SJSA1 (cell line): ENCODE measurements at places on chromosomes 5 and 9.

- DNase-seq = no peak
These were observed 57.5 kb downstream of the DAB2IP start for GRCh38 chr9:121708768-121709488.

GRCh38 chr5:63128018-63128417, 549.4 kb downstream of the LRRC70 start:
- no peak for DNase-seq

DNA sequence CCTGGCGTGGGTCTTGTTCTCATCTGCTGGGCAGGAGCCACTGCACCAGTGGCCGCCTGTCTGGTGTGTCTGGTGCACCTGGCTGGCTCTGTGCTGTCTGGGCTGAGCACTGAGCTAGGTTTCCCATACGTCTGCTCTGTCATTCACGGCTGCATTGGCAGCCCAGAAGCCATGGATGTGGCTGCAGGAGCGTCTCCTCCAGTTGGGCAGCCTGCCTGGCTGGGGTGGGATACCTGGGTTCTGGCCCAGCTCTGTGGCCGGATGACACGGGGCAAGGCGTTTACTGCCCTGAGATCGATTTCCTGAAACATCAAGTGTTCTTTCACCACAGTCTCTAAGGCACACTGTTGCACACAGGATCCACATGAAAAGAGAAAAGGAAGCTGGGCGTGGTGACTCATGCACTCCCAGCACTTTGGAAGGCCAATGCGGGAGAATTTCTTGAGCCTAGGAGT, 25.5 kb upstream of the SLC25A51 start:
- no peak for DNase-seq

DNA sequence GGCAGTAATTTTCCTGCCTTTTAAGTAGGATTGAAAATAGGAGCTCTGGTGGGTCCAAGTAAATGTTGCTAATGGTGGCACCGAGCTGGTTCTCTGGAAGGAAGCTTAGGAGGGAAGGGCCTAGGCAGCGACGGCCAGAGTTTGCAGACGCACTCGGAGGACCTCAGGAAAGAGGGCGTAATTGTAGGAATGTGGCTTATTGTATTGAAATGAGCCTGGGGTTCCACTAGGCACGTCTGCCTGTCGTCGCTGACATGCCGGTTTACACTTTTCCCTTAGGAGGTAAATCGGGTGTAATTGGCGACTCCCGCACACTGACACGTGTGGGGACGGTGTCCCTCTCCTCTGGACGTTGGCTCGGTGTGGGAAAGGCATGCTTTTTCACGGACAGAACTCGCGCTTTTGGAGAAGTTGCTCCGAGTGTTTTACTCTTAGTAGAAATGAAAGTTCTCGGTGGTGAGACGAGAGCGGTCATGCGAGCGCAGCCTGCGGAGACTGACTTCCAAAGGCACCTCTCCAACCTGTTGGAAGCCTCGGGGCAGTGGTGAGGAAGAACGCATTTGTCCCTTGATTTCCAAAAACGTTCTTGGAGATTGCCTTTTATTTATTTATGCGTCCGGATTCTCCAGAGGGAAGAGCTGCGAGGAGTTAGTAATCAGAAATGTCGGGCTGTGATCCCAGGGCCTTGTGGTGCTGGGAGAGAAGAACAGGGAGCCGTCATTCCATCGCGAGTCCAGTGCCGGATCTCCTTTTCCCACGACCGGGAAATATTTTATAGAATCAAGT, 1.3 kb downstream of the NR4A3 start:
- peak; percentile 59 for DNase-seq

DNA sequence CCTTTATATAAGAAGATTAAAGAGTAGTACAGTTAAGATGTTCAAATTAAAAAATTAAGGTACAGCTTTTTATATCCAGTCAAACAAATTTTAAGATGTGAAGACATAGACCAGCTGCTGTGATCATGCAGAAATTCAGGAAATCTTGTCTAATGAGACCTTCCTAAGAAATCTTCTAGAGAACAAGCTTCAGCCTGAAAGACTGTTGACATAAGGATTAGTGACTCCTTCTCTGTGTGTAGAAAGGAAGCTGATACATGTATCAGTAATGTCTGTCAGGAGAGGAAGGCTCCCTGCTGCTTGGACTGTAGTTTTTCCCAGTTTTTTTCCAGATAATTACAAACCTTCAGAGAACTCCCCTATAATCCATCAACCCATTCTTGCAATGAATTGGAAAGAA, 75.8 kb upstream of the PCSK5 start:
- no peak for DNase-seq

- DNase-seq = peak; percentile 71
These were observed 12.0 kb upstream of the C9 start for GRCh38 chr5:39376293-39376714.

GRCh38 chr9:72491242-72491641, 30.2 kb upstream of the TMC1 start:
- DNase-seq = no peak

DNA sequence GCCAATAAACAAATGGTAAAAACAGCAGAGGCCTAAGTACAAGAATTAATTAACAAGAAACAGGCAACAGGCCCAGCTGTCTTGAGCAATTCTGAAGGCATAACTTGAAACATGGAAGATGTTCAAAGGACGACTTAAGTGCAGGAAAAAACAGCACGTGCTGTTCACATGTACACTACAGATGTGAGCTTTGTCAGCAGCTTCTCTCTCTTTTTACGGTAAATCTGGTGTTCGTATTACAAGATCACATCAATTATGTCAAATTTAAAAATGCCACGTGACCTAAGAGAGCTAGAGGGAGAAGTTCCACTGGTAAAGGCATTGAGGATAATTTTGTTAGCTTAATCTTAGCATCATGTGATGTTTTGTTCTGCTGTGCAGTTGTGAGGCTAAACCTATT, 281.1 kb downstream of the PSAT1 start:
- DNase-seq = no peak

DNA sequence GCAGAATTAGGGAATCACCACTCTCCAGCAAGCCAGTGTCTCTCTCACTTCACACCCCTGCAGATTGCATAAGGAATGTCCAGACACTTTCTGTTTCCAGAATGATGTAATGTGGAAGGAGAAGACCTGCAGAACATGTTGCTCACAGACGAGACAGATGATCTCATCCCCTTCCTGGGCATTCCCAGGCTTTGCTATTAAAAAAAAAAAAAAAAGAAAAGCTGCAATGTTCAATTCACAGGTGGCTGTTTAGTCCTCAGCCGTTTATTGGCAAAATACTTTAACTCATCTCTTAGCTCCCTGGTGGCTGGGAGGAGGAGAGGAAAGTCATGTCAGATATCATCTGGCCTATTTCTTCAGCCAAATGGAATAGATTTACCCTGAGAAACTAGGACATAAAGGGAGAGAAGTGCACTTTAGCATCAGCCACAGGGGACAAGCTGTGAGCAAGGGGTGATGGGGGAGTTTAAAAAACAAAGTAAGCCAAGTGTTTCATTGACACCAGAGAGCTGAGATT, 95.9 kb upstream of the TNC start:
- DNase-seq = no peak

GRCh38 chr5:84032324-84032723, 311.7 kb upstream of the HAPLN1 start:
- DNase-seq = no peak

DNA sequence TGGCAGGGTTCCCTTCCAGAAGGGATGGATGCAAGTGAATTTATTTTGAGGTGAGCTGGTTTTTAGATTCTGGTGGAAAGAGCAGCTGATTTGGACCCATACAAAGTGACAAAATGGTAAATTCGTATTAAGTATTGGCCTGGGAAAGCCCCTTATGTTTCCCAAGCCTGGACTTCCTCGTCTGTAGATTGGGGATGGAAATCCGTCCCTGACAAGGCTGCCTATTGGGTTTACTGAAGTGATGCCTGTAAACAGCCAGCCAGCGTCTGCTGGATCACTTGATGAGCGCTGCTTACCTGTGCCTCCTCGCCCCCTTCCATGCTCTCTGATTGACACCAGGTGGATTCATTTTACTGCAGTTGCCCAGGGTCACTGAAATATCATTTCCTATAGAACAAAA, 233.8 kb downstream of the GADD45G start:
- no peak for DNase-seq

GRCh38 chr5:112848116-112848811, 12.8 kb upstream of the SRP19 start:
- no peak for DNase-seq

DNA sequence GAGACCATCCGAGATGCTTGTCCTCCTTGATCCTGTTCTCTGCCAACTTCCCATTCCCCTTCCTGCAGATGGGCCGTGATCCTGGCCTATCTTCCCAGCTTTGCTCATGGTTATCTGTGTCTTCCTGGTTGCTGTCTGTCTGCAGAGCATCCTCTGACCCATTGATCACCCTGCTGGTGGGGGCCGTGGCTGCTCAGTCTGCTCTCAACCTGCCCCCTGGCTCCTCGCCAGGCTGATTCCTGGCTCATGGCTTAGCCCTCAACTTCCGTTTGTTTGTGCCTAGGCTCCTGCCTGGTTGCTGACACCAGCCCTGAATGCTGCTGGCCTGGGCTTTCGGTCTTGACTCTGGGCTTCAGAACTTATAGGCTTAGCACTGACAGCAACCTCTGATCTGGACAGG, 67.1 kb upstream of the SMIM15 start:
- no peak for DNase-seq

GRCh38 chr5:11157132-11157531, 396.1 kb upstream of the DAP start:
- no peak for DNase-seq

DNA sequence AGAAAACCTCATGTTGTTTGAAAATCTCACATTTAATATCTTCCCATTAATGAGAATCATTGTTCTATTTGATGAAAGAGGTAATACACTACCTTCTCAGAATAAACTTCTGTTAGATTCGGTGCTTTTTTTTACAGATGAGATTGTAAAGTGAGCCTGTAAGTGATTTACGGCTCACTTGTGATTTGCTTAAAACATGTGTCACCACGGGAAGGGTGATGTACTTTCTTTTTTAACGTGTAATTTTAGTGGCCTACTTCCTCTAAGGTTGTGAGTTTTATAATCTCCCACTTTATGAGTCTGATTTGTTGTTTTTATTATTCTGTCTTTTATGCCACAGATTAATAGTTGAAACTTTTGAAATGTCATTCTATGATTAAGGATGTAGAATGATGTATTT, 15.9 kb downstream of the ANXA1 start:
- DNase-seq = no peak

- DNase-seq = no peak
These were observed 77.9 kb upstream of the RPS23 start for GRCh38 chr5:82356021-82356420.

GRCh38 chr5:90233476-90233875, 176.1 kb downstream of the CETN3 start:
- no peak for DNase-seq

GRCh38 chr5:143194206-143194605, 209.3 kb downstream of the NR3C1 start:
- no peak for DNase-seq

- DNase-seq = peak; percentile 90
These were observed 61.1 kb downstream of the GRIA1 start for GRCh38 chr5:153551537-153552079.

- no peak for DNase-seq
These were observed 382.0 kb downstream of the PSAT1 start for GRCh38 chr9:78678877-78679276.

DNA sequence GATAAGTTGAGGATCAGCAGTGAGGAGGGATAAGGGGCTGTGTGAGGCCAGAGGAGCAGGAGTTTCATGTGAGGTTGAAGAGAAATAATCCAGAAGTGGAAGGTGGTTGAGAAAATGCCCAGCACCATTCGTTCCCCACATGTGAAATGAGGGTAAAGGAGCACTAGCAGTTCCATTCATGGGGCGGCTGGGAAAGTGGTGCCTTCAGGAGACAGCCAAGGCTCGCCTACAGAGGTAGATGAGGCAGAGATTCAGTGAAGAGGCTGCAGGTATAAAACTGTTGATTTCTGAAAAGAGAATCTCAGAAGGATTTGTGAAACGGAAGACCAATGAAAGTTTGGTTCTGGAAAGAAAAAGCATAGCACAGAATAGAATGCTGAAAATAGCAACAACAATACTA, 272.6 kb downstream of the MSX2 start:
- DNase-seq = no peak

- no peak for DNase-seq
These were observed 45.0 kb upstream of the LRRTM2 start for GRCh38 chr5:138920181-138920580.

DNA sequence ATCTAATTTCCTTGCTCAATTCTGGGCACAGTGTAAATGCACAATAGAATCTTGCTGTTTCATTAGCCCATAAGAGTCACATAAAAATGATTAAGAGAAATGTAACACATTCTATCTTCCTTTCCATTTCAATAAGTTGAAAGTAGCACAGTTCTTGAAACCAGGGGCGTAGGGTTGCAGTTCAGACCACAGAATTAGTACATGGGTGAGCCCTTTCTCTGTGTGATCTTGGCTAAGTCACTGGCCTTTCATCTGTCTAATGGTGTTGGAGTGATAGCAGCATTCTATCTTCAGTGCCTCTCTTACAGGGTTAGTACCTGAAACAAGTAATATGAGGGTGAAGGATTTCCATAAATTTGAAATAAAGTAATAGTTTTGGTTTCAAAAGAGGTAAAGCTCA, 445.3 kb upstream of the ZNF462 start:
- DNase-seq = no peak

DNA sequence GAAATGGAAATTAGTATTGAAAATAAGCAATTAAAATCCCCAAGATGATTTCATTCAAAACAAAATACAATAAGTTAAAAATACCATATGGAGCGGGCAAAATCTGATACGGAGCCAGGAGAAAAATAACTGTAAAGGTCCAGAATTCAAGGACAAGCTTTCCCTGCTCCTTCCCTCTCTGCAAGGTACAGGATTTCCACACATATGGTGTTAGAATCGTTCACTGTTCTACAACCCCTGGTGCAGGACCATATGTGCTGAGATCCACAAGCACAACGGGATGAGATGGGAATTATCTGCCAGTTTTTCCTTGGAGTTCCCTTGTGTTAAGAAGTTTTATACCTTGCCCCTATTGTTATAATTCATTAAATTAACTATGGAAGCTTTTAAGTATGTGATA, 94.7 kb upstream of the DMAC1 start:
- no peak for DNase-seq

DNA sequence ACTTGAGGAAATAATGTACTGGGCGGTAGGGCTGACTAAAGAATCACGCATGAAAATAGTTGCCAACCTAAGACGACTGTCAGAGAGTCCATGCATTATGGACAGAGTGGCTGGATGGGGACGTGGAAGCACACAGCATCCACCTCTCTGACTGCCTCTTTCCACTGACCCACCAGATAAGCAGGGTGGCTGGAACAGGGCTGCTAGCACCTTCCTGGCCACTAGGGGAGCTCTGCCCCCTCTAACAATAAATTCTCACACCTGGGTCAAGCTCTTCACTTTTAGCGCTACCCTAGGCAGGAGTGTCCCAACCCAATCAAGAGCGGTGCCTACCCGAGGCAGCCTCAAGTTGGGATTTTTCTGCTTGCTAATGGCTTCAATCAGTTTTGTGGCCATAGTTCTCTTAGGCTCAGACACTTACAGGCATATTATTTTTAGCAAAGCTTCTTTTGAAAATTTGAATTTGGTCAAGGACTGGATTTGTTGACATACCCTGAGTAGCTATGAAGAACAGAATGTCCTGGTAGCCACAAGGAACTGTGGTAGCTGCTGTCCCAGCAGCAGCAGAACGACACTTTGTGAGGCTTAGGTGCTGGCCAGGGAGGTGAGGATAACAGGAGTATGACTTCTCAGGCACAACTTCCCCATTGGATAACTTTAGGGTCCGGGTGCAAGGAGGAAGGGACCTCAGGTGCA, 6.9 kb upstream of the TPM2 start:
- peak; percentile 26 for DNase-seq

GRCh38 chr5:79923431-79923830, 67.6 kb downstream of the MTX3 start:
- DNase-seq = no peak
